ENCODE measurements at places on chromosomes 1 and 21. TPM values are rescaled to one million over a fixed set of nuclear protein-coding genes. Genes with fewer than 3 reads are reported as not detected.
A peak's percentile ranks its signal among the peaks of the same experiment; 100 is the strongest.

- H3K4me3 ChIP-seq = no peak overlapping the region
- peak overlapping the region; percentile 68 for H3K27ac ChIP-seq
- H3K27me3 ChIP-seq = no peaks in the 10 kb centered on the region
- H3K4me1 ChIP-seq = peaks cover 88% of the 10 kb centered on the region
- DNase-seq = no peak
Measured at GRCh38 chr1:12197483-12197880, 30.7 kb downstream of the TNFRSF1B start.

CFAP45 gene
- total RNA-seq = 2.0 TPM

DNA sequence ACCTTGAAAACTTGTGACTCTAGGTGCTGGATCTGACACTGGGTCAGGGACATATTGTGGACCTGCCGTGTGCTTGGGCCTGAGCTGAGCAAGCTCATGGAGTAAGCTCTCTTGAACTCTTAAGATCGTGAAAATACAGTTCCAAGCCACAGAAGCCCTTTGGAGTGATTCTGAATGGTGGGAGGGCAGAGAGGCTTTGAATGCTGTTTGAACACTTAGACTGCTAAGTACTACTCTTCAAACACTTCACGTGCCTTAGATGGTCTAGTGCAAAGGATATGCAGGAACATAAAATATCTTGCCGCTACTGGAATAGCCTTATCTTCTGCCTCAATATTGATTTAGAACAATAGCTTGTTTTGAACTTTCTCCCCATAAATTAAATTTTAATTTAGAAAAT lies 21.6 kb downstream of the ROR1 start:
- no peaks in the 10 kb centered on the region for H3K36me3 ChIP-seq
- no peak overlapping the region for H3K27ac ChIP-seq
- H3K4me1 ChIP-seq = no peaks in the 10 kb centered on the region
- no peak overlapping the region for H3K4me3 ChIP-seq
- no peak for DNase-seq

GRCh38 chr1:167671727-167672511 lies 41.9 kb downstream of the RCSD1 start:
- no peak overlapping the region for H3K4me3 ChIP-seq
- H3K4me1 ChIP-seq = peaks cover 32% of the 10 kb centered on the region
- DNase-seq = no peak
- H3K36me3 ChIP-seq = no peaks in the 10 kb centered on the region
- H3K27ac ChIP-seq = no peak overlapping the region

RIPPLY3 gene
- total RNA-seq = not detected

DNA sequence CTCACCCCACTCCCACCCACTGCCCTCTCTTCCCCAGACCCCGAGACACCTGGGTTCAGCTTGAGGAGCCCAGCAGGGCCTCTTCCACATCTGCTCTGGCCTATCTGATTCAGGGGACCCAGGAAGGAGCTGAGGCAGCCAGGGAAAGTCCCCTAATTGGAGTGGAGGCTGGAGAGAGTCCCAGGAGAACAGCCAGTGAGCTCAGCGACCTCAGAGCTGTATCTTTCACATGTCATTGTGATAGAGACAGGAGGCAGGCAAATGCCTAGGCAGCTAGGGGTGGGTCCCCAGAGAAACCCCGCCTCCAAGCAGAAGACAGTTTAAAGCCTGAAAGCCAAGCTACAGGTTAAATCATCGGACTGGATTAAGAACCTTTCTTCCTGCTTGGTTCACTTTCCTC lies 122.7 kb downstream of the MATN1 start:
- H3K27me3 ChIP-seq = peaks cover 47% of the 10 kb centered on the region
- H3K4me3 ChIP-seq = no peak overlapping the region
- no peaks in the 10 kb centered on the region for H3K36me3 ChIP-seq
- DNase-seq = no peak

- no peaks in the 10 kb centered on the region for H3K27me3 ChIP-seq
- H3K4me3 ChIP-seq = no peak overlapping the region
- H3K36me3 ChIP-seq = no peaks in the 10 kb centered on the region
- peaks cover 3% of the 10 kb centered on the region for H3K4me1 ChIP-seq
Measured at GRCh38 chr1:78839704-78840277, 166.7 kb downstream of the ADGRL4 start.

USH2A gene
- not detected for total RNA-seq

GRCh38 chr1:62435231-62436038 lies 1.4 kb upstream of the USP1 start:
- peak; percentile 86 for DNase-seq
- H3K27ac ChIP-seq = peak overlapping the region; percentile 94
- peaks cover 35% of the 10 kb centered on the region for H3K4me1 ChIP-seq

- H3K4me1 ChIP-seq = no peaks in the 10 kb centered on the region
- H3K4me3 ChIP-seq = no peak overlapping the region
- H3K27ac ChIP-seq = no peak overlapping the region
- no peaks in the 10 kb centered on the region for H3K36me3 ChIP-seq
- no peak for DNase-seq
Measured at GRCh38 chr1:183685112-183685713, 32.1 kb upstream of the APOBEC4 start.

S100A9 gene
- total RNA-seq = 6,495 TPM

- no peak overlapping the region for H3K4me3 ChIP-seq
- no peaks in the 10 kb centered on the region for H3K27me3 ChIP-seq
- H3K27ac ChIP-seq = no peak overlapping the region
Measured at GRCh38 chr1:193185211-193185610, 1.2 kb downstream of the B3GALT2 start.

SMPDL3B gene
- 2.0 TPM for total RNA-seq

DNA sequence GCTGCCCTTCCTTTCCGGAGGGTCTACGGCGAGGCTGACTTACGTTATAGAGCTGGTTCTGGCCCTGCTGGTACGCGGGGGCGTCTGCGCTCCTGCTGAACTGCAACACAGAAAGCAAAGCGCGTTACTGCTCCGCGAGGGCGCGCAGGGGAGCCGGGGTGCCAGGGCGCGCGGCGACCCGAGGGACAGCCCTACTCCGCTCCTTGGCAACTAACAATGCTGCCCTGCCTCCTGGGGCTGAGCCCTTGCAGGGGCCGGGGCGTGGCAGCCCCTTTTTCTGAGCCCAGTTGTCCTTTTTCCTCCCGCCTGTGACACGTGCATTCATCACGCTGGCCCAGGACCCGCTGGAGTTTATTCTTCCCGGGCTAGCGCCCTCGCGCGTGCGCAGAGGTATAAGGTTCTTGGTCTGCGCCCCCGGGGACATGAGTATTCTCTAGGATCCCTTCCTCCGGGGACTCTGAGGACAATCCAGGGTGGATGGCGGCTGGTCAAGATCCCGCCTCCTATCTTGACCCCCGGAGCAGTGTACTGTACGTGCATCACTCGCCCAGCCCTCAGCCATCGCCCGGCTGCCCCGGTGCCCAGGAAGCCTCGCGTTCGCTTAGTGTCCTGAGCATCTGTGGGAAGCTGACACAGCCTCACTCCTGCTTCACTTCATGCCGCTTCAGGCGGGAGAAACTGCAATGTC lies 78.9 kb downstream of the CD247 start:
- peak overlapping the region; percentile 56 for H3K27ac ChIP-seq
- DNase-seq = no peak
- H3K36me3 ChIP-seq = no peaks in the 10 kb centered on the region
- peaks cover 35% of the 10 kb centered on the region for H3K4me1 ChIP-seq
- no peaks in the 10 kb centered on the region for H3K27me3 ChIP-seq
- peak overlapping the region; percentile 37 for H3K4me3 ChIP-seq

KCNE2 gene
- not detected for total RNA-seq

DNA sequence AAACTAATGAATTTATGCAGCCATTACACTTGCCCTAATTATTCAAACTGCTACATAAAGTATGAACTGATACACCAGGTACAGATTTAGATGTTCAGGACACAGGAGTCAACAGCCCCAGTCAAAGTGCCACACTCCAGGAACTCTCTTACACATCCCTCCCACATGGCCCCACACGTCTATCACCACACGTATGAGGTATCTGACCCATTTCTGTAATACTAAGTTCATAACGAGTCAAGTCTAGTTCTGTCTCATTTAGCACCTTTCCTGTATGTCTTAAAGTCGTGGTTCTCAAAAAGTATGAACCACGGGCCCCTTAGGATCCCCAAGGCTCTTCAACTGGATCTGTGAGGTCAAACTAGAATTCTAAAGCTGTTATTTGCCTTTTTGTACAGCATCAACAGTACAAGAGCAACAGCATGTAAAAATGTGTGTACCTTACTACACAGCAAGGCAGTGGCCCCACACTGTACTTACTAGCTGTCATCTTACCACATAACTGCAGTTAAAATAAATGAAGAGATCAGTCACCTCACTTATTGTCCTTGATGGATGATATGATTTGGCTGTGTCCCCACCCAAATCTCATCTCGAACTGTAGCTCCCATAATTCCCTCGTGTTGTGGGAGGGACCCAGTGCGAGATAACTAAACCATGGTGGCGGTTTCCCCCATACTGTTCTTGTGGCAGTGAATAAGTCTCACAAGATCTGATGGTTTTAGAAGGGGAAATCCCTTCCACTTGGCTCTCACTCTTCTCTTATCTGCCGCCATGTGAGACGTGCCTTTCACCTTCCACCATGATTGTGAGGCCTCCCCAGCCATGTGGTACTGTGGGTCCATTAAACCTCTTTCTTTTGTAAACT lies 42.6 kb downstream of the SIPA1L2 start:
- no peaks in the 10 kb centered on the region for H3K27me3 ChIP-seq
- peaks cover 26% of the 10 kb centered on the region for H3K4me1 ChIP-seq

TMEM52 gene
- total RNA-seq = 1.5 TPM

DNA sequence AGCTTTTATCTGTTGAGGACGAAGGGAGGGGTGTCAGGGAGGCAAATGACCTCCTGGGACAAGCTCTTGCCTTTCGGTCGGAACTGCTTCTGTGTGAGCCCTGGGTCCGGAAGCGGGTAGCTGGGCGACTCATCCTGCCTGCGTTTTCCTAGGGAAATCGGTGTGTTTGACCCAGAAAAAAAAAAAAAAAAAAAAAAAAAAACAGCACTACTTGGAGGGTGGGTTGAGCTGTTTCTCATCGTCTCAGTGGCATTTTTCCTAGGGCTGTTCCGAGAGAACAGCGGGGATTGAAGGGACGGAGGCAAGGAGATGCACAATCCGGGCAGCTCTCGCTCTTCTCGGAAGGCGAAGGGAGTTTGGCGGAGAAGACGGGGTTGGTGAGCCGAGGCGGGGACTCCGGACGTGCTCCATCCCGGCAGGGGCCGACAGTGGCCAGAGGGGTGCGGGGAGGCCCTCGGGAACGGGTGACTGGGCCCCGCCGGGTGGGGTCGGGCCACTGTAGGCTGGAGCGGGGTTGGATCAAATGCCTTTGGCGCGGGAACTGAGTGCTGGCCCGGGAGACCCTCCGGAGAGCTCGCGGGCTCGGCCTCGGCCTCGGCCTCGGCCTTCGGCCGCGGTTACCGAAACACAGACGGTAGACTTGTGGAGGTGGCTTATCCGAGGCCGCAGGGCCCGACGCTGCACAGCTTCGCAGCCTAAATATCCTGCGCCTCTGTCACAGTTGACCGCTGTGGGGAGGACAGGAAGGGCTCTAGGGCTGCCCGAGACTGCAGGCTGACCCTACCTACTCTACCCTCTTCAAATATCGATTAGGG lies 2.4 kb upstream of the BARHL2 start:
- H3K36me3 ChIP-seq = no peaks in the 10 kb centered on the region
- H3K27ac ChIP-seq = no peak overlapping the region
- no peak for DNase-seq

GRCh38 chr1:195697130-195697529 lies 911.1 kb downstream of the KCNT2 start:
- DNase-seq = no peak
- H3K4me3 ChIP-seq = no peak overlapping the region
- H3K27me3 ChIP-seq = no peaks in the 10 kb centered on the region
- no peaks in the 10 kb centered on the region for H3K36me3 ChIP-seq
- no peak overlapping the region for H3K27ac ChIP-seq
- no peaks in the 10 kb centered on the region for H3K4me1 ChIP-seq

GRCh38 chr1:237411621-237412020 lies 369.6 kb downstream of the RYR2 start:
- H3K27me3 ChIP-seq = no peaks in the 10 kb centered on the region
- no peak for DNase-seq
- no peaks in the 10 kb centered on the region for H3K4me1 ChIP-seq

DNA sequence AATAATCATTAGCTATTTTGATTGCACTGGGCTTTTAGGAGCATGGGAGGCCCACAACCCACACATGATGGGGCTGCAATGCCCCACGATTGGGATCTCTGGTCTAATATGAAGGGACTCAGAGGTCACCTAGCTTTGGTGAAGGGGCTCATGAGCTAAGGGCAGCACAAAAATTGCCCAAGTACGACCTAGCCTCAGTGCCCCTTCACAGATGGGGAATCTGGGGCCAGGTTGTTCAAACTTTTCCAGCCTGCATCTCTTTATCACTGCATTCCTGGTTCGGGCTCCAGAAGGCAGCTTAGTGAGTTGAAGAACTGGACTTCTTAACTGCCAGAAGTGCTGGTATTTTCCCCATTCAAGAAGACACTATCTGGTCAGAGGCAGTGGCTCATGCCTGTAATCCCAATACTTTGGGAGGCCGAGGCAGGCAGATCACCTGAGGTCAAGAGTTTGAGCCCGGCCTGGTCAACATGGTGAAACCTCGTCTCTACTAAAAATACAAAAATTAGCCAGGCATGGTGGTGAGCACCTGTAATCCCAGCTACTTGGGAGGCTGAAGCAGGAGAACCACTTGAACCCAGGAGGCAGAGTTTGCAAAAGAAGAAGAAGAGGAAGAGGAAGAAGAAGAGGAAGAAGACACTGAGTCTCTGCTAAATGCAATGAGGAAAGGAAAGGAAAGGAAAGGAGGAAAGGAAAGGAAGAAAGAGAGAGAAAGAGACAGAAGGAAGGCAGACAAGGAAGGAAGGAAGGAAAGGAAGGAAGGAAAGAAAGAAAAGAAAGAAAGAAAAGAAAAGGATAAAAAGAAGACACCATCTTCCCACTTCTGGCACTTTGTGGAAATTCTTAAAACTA lies 258.5 kb upstream of the IRF2BP2 start:
- H3K4me1 ChIP-seq = peaks cover 12% of the 10 kb centered on the region
- H3K27ac ChIP-seq = no peak overlapping the region
- no peaks in the 10 kb centered on the region for H3K27me3 ChIP-seq
- no peak for DNase-seq
- no peaks in the 10 kb centered on the region for H3K36me3 ChIP-seq

DNA sequence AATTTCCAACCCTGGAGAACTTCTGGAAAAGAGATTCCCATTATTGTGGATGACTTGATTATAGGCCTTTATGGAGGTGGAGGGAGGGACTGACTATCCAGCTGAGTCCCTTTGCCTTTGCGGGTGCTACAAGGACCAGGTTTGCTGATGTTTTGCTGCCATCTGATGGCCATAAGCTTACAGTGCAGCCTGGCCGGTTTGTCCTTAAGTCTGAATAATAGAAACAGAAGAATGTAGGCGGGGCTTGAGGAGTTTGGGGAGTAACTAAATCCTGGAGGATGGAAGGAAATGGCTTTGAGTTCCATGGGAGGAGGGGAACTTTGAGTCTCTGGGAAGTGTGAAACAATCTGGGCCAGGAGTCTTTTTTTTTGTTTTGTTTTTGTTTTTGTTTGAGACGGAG lies 55.7 kb upstream of the CD1D start:
- H3K36me3 ChIP-seq = no peaks in the 10 kb centered on the region
- H3K4me1 ChIP-seq = no peaks in the 10 kb centered on the region
- no peak overlapping the region for H3K4me3 ChIP-seq
- peak; percentile 81 for DNase-seq

TFF3 gene
- total RNA-seq = 72.4 TPM

KRTAP12-2 gene
- total RNA-seq = not detected
